ENCODE measurements at places on chromosomes 2 and 18. TPM values are rescaled to one million over a fixed set of nuclear protein-coding genes. Genes with fewer than 3 reads are reported as not detected.

The PRKAG3 gene
- total RNA-seq: not detected

The ABCB11 gene
- 18.4 TPM for total RNA-seq

The CD28 gene
- 2.2 TPM for total RNA-seq

The KIF1A gene
- total RNA-seq: not detected

The PRKCE gene
- 20.6 TPM for total RNA-seq

The DSG4 gene
- not detected for total RNA-seq

The GALR1 gene
- not detected for total RNA-seq

The YWHAQ gene
- 186 TPM for total RNA-seq

The RBKS gene
- 5.1 TPM for total RNA-seq

The CCDC85A gene
- total RNA-seq: 11.5 TPM

The DSC2 gene
- total RNA-seq: 72.9 TPM

The RAPGEF4 gene
- 11.6 TPM for total RNA-seq

The IL1F10 gene
- total RNA-seq: not detected

The XDH gene
- 0.16 TPM for total RNA-seq

The SERPINB11 gene
- not detected for total RNA-seq

The LRRTM1 gene
- not detected for total RNA-seq

The RAMP1 gene
- total RNA-seq: 8.2 TPM

The MYCN gene
- total RNA-seq: 0.32 TPM

Measured in breast epithelium (tissue), 4 donors.